Panc1 (cell line): ENCODE measurements at places on chromosomes 6 and 20.

GRCh38 chr6:30005482-30005881 is 55.6 kb upstream of the POLR1H start:
- H3K4me3 ChIP-seq, result no peak overlapping the region
- peaks cover 3% of the 10 kb centered on the region; the same call in 1 of the 2 replicates for H3K27me3 ChIP-seq
- H3K4me1 ChIP-seq, result no peaks in the 10 kb centered on the region; the same call in 1 of the 2 replicates
- H3K27ac ChIP-seq, result no peak overlapping the region
- H3K36me3 ChIP-seq, result no peaks in the 10 kb centered on the region
- no peak for DNase-seq

DNA sequence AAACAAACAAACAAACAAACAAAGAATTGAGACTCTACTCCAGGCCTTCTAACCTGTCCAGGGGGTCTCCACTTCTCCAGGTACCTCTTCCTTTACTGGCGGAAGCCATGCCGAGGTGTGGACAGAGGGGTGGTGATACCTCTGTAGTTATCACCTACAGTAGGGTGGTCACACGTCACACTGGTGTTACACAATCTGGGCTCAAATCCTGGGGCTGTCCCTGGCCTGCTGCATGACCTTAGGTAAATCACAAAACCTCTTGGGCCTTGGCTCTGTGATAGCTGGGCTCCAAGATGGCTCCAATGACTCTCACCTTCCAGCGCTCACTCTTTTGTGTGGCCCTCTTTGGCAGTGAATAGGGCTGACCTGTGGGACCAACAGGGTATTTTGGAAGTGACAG is 76.8 kb upstream of the ZNFX1 start:
- no peaks in the 10 kb centered on the region for H3K36me3 ChIP-seq
- no peaks in the 10 kb centered on the region for H3K27me3 ChIP-seq
- H3K4me1 ChIP-seq, result no peaks in the 10 kb centered on the region
- no peak overlapping the region for H3K27ac ChIP-seq
- no peak for DNase-seq

DNA sequence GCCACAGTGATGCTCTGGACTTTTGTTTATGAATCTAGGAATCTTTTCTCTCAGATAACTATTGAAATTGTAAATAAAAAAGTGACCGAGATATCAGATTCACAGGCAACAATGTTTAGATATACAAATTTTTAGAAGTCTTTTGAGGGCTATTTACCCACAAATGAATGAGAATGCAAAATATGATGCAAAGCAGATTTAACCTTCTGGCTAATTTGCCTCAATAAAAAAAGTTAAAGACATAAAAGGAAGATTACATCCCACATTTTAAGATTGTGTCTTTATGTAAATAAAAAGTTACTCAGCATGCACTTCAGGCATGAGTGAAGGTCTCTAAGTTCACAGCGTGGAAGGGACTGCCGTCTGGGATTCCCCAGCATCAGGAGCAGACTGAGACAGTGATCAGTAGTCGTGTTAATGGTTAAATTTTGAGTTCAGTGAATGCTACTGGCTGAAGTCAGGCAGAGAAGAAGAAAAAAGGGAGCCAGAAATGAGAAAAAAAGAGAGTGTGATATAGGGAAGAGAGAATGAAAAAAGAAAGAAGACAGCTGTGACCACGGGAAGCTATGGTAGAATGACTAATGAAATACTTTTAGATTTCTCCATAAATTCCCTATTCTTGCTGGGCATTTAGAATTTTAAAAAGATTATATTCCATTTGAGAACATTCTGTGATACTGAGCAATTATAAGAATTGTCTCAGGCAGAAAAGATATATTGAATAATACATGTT is 93.6 kb downstream of the MYB start:
- DNase-seq, result no peak
- no peaks in the 10 kb centered on the region for H3K27me3 ChIP-seq
- H3K27ac ChIP-seq, result no peak overlapping the region

DNA sequence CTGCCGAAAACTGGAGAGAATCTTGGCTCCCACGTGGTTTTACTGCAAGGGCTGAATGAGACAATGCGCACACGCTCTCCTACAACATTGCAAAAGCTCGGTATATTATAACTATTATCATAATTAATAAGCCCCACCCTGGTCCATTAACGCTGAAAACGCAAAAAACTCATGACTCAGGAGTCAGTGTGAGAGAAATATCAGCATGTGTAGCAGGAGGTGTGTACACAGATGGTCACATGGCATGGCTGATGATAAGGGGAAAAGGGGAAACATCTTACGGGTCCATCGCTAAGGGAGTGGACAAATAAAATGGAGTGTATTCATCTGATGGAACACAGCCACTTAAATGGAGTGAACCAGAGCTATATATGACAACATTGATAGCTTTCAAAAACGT is 29.2 kb downstream of the CDH22 start:
- no peak for DNase-seq
- H3K4me1 ChIP-seq, result no peaks in the 10 kb centered on the region; the same call in 1 of the 2 replicates
- H3K4me3 ChIP-seq, result no peak overlapping the region

GRCh38 chr6:16965689-16966088 is 136.2 kb upstream of the STMND1 start:
- peaks cover 3% of the 10 kb centered on the region; the same call in 1 of the 2 replicates for H3K27me3 ChIP-seq
- H3K27ac ChIP-seq, result no peak overlapping the region
- H3K4me1 ChIP-seq, result no peaks in the 10 kb centered on the region

GRCh38 chr6:158737082-158737709 is 82.0 kb downstream of the EZR start:
- H3K36me3 ChIP-seq, result no peaks in the 10 kb centered on the region
- H3K27ac ChIP-seq, result no peak overlapping the region
- DNase-seq, result no peak
- no peak overlapping the region for H3K4me3 ChIP-seq

- H3K4me1 ChIP-seq, result no peaks in the 10 kb centered on the region
- no peak overlapping the region for H3K27ac ChIP-seq
- no peaks in the 10 kb centered on the region for H3K36me3 ChIP-seq
- DNase-seq, result no peak
- no peaks in the 10 kb centered on the region for H3K27me3 ChIP-seq
Measured at GRCh38 chr6:132369526-132369925, 31.7 kb downstream of the MOXD1 start.
